Stimulated activated naive CD4-positive, alpha-beta T cell treated with Interleukin-2 at 50 U/mL for 16 hours (primary cell): ENCODE measurements at places on chromosomes 3 and 15.

DNA sequence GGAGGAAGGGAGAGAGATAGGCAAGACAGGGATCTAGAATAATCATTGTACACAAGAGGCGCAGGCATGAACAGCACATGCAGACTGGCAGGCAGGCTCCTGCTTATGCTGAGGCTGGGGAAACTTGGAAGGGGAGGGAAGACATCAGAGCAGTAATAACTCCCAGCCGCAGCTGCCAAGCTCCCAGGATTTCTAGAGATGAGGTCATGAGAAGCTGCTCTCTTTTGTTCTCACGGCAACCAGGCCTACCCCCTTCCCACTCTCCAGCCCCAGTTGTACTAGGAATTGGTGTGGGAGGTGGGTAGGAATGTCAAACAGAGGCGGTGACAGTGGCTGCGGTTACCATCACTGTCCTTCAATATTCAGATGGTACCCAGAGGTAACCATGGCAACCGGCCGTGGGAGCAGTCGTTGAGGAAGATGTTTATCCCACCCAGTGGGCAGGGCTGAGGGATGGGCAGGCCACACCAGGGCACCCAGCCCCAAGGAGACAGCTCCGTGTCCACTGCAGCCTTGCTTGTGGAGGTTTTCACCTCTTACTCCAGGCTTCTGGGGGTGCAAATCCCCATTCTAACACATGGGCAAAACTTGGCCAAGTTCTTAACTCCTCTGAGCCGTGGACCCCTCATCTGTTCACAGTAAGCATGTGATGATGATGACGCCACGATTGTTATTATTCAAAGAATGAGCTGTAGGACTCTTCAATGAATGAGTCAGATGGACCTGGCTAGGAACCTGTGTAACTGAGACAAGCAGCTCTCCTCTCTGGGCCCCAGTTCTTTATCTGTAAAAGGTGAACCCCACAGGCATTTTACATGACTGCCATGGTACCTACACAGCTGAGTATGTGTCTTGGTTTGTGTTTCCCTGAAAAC, 360.8 kb upstream of the PROK2 start:
- no peak for DNase-seq

- no peak for DNase-seq
Observed at GRCh38 chr15:39396979-39397615, 183.8 kb upstream of the THBS1 start.

DNA sequence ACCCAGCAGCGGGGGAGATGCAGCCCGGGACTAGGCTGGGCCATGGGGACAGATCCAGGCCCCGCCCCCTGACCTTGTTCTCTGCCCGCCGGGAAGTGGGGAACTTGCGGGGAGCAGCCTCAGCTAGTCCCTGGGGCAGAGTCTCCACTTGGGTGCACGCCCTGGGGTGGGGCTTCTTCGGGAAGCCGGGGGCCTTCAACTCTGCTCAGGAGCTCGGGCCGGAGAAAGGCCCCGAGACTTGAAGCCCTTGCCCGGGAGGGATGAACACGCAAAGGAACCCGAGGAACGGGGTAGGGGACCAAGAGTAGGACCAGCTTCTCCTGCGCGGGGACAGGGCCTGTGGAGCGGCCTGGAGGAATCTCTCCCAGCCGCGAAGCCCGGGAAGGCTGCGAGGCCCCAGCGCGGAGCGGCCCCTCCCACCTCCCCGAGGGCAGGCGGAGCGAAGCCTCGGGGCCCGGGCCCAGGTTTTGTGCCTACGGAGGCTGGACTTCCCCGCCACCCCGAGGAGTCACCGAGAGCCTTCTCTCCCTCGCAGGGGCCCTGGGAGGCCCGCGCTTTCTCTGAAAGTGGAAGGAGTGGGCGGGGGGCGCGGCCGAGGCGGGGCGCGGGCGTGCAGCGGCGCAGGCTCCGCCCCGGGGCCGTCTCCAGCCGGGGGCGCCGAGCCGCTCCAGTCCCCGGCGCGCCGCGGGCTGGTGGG, at the start of gene ITPKA:
Gene ITPKA (plus strand): TSS at position 670 of the 697 bp plus-strand sequence. CDS start 54 bp downstream, outside the sequence.
- DNase-seq = peak; percentile 90

- no peak for DNase-seq
Observed at GRCh38 chr3:65339192-65339740, 651.5 kb upstream of the ADAMTS9 start.

GRCh38 chr3:103085465-103085864, 650.6 kb downstream of the ZPLD1 start:
- no peak for DNase-seq

DNA sequence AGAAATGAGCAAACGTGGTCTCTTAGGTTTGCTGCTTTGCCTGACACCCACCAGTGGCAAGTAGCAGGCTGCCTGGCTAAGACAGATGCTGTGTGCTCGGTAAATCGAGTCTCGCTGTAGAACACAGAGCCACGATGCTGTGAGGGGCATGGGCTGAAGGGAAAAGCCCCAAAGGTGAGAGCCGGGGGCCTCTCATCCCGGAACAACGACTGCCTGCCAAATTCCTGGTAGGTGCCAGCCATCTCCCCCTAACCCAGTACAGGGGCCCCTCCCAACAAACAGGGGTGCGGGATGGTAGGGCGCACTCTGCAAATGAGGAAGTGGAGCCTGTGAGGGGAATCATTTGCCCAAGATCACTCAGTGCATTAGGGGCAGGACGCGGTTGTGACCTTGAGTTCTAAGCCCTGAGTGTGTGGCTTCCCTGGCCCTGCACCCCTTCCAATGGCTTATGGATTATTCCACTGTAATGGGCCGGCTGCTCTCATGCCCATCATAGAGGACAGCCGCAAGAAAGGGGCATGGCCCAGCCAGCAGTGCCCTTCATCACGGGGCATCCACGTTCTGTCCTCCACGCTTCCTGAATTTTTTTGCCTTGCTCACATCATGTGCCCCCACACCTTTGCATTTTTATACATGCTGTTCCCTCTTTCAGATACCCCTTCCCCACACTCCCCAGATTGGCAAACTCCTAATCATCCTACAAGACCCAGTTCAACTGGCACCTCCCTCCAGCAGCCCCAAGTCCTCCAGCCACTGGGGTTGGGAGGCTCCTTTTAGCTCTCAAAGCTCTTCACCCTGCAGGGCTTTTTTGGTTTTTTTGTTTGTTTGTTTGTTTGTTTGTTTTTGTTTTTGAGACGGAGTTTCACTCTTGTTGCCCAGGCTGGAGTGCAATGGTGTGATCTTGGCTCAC, 125.4 kb downstream of the NUP210 start:
- no peak for DNase-seq

GRCh38 chr15:69758810-69759790, 306.5 kb downstream of the RPLP1 start:
- DNase-seq = peak; percentile 91

DNA sequence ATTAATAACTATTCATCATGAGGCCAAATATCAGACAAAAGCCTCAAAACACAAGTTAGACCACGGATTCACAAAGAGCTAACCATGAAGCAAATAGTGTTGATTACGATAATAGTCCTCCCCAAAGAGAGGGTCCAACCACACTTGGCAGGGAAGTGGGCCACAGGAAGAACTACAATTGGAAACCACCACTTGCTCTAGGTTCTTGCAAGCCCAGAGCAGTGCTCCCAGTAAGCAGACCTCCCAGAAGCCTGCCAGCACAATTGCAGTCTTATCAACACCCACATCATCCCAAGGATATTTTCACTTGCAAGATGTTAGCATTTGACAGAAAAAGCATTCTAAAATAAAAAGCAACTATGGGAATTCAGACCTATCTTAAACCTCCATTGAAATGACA, 11.3 kb downstream of the SETD2 start:
- DNase-seq = no peak

DNA sequence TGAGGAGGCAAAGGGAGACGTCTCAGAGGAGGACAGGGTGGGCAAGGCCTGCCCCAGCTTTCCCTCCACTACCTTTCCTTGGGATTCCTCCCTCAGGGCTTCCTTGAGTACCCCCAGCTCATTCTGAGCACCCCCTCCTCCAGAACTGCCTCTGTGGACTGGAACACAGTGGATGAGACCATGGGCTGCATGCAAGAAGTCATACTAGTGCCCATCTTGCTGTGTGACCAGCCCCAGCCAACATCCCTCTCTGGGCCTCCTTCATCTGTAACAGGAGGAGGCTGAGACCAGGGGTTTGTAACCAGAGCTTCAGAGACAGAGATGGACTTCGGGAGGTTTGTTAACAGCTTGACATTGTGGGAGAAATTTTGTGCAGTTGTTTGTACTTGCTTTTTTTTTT, 25.6 kb downstream of the FEM1B start:
- DNase-seq = no peak

GRCh38 chr15:84600331-84600686, 500 bp upstream of the ZSCAN2 start:
- peak; percentile 45 for DNase-seq

- DNase-seq = no peak
Observed at GRCh38 chr15:40048211-40048792, 9.3 kb upstream of the SRP14 start.

DNA sequence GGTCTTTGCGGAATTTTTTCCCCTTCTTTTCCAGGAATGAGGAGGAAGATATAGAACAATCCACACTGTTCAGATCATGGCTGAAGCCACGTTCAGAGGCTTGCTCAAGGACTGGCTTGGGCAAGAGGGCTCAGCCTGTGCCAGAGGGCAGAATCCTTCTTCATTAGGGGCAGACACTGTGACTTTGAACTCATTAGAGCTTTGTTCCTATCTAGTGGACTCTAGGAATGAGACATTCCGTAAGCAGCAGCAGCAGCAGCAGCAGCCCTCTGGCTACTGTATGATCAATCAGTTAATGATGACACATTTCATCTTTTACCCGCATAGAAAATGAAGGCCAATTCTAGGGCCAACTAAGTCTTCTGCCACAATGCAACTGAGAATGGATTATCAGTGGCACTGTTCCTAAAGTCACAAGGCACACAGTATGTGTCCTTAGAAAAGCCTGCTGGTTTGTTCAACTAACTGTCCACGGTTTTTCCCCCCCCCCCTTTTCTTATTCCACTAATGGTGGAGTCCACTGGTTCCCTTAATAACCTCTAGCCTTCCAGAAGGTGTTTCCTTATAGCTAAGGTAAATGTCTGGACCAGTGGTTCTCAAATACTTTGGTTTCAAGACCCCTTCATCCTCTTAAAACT, 1.7 kb upstream of the RAB8B start:
- no peak for DNase-seq

DNA sequence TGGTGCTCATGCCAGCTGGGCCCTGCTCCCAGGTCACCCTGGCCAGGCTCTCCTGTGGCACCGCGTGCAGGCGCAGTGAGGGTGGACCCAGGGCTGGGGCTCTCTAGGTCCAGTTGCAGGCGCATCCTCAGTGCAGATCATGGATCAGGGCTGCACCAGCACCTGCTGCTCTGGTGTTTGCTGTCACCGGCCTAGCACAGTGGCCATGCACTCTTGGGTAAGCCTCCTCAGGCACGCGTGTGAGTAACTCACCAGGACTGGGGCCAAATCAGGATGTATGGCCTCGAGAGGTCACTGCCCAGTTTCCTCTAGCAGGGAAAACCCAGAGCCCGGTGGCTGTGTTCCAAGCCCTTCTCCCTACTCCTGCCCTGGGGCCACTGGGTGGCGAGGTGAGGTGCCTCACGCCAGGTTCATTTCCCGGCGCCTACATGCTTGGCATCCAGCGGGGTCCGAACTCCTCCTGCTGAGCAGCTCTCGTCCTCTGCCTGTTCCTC, 45.5 kb upstream of the SLC41A3 start:
- no peak for DNase-seq

- DNase-seq = peak; percentile 56
Observed at GRCh38 chr15:88246666-88247446, 9.7 kb downstream of the NTRK3 start.

GRCh38 chr3:14991151-14991742, 43.9 kb downstream of the NR2C2 start:
- no peak for DNase-seq

GRCh38 chr15:90819390-90819789, 49.0 kb upstream of the FURIN start:
- no peak for DNase-seq

DNA sequence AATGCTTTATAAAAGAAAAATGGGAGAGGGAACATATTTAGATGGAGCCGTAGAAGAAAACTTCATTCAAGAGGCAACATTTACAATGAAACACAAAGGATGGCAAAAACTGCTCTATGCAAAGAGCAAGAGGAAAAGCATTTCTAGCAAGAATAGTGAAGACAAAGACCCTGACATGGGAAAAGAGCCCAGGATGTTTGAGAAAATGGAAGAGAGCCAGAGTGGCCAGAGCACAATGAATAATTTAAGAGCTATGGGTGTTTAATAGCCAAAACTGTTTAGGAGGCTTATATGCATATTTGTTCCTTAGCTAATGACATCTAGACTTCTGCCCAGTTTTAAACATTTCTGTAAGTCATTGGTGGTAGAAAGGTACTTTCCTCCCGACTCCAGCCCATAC, 25.4 kb upstream of the SEMA6D start:
- no peak for DNase-seq

DNA sequence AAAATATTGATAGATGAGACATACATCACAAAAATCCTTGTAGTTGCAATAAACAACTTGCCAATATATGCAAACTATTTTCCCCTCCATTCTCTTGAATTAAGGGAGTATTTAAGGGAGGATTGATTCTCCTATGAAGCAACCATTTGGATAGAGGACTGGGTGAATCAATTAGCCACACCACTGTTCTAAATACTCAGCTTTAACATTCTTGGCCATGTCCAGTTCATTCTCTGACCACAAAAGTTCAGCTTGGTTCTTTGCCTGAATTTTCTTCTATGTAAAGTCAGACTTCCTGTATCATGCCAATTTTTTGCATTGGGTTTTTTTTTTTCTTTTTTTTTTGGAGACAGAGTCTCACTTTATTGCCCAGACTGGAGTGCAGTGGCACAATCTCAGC, 15.8 kb upstream of the SEC11A start:
- no peak for DNase-seq
